ENCODE measurements at places on chromosomes 3 and 15.

DNA sequence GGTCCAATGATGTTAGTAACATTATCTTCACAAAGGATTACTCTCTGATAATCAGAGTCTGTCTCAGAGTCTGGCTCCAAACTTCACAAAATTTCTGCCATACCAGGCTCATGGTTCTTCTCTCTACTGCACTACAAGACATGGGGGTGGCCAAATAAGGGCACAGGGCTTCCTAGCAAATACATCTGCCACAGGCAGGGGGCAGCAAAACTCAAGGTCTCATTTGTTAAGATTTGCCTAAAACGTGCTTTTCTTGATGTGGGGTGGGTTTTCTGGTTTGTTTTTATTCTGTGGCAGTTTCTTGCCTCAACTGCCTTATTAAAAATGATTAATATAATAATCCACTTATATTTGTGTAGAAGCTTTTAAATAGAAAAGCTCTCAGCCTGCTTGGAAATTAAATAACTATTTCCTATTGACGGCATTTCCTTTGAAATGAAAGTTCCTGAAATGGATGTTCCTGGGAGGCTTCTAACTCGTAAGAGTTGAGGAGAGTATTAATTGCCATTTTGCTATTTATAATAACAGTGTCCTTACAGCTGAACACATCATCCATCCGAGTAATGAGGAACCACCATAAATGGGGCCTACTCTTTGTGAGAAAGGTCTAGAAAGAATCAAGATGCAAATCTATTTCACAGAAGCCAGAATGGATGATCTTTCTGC, 53.8 kb downstream of the SST start:
- no peak for DNase-seq

DNA sequence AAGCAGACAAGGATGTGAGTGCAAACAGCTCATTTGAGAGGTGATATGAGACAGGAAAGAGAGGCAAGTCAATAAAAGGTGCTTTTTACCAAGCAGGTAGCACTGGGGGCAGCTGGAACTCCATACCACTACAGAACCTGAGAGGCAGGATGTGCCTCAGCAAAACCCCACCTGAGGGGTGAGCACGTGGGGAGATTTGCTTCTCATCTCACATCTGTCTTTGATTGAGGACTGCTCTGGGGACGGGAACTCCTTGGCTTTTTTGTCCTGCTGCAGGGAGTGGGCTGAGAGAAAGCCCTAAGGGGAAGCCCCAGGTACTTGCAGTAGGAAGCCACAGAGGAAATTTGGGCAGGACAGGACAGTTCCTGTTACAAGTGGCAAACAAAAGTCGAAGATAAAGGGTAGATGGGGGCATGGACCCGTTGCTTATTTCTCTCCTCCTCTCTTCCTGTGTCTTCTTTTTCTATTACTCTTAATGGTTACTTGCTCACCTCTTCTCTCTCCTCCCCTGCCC, 27.1 kb downstream of the CFAP161 start:
- no peak for DNase-seq

DNA sequence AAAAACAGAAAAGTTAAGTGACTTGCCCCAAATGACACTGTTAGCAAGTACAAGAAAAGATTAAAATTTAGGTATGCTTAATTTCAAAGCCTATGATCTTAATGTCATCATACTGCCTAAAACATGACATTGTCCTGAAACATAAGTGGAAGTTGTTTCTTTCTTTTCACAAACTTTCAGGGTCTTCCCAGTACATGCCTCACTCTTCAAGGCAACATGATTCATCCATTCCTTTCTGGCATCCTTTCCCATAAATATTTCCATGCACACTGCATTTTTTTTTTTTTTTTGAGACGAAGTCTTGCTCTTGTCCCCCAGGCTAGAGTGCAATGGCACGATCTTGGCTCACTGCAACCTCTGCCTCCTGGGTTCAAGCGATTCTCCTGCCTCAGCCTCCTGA, 42.5 kb upstream of the KPNA4 start:
- no peak for DNase-seq

DNA sequence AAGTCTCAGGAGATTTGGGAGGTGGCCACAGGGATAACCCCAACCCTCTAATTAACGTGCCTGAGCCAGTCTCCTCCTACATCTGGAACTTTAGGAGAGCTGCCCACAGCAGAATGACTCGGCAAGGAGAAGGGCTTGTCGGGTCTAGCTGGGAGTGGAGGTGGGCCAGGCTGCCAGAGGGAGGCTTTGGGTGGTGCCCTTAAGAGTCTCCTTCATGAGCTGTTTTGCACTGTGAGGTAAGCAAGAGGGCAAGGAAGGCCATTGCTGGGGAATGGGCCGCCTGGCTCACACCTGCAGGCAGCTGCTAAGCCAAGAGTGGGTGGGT, 3.6 kb upstream of the TNK2 start:
- DNase-seq = no peak

DNA sequence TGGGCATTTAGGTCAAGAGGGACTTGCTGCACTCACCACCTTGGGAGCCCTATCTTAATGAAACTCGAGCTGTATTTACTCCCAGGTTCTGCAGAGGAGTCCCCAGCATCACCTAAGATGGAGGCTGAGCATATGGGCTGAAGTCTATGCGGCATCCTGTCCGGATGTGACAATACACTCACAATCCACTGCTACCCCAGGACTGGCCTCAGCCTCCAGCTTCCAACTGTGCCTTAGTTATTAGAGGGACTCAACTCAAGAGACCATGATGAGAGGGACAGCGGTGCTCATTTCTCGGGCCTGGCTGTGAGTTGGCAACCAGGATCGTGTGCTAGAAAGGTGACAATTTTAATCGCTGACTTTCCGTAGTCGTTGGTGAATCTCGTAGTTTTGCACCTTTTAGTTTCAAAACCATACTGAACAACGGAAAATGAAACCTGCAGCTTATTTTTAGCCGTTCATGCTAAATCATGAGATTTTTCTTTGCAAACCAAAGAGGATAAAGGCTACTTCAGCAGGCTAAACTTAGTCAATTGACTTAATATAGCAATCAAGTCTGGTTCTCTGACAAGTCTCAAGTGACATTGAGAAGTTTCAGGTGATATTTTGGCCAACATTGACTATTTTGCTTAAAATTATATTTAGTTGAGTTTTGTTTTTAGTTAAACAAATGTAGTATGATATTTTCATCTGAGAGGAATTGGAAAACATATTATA, 11.1 kb downstream of the ZBTB38 start:
- no peak for DNase-seq

DNA sequence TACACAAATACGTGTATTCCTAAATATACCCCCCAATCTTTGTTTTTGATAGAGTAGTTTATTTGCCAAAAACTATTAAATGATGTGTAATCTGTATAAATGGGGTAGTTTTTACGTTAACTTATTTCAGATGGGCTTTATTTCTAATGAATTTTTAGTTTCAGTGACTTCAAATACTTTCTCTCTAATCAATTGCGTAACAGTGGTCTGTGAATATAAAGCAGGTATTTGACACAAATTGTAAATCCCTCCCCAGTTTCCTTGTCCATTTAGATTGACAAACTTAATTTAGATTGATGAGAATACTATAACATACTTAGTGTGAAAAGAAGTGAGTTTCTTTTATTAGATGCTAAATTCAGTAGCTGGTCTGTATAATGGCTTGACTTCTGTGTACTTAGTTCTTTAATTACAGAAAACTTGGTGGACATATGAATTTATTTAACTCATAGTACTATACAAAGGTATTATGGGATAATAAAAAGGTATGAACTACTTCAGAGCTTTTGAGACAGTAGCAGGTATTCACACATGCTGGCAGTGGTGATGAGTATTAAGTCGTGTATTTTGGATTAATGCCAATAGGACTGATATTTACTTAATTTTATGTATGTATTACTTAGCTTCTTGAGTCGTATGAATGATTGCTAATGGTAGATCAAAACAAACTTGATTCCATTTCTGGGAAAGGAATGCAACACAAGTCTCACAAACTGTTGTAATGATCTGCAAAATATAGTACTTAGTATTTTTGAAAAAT, 81.6 kb downstream of the STT3B start:
- DNase-seq = no peak

- DNase-seq = no peak
Observed at GRCh38 chr3:195160257-195160898, 110.6 kb downstream of the XXYLT1 start.

- DNase-seq = no peak
Observed at GRCh38 chr15:32034106-32034505, 3.8 kb downstream of the CHRNA7 start.

Data from stimulated activated CD8-positive, alpha-beta memory T cell treated with anti-CD3 and anti-CD28 coated beads, Interleukin-15, amount 100 ng/mL, for 4 hours (primary cell).